ENCODE measurements at places on chromosomes 11 and 22. TPM values are rescaled to one million over a fixed set of nuclear protein-coding genes. Genes with fewer than 3 reads are reported as not detected.
A peak's percentile ranks its signal among the peaks of the same experiment; 100 is the strongest.

- no peak for DNase-seq
Measured at GRCh38 chr11:10895285-10895684, 37.4 kb upstream of the ZBED5 start.

- peak; percentile 87 for DNase-seq
Measured at GRCh38 chr22:37905534-37906363, at the start of gene MICALL1. TSS of gene MICALL1 (plus strand) at chr22:37906297. CDS start at chr22:37906423, 126 bp downstream.

DNA sequence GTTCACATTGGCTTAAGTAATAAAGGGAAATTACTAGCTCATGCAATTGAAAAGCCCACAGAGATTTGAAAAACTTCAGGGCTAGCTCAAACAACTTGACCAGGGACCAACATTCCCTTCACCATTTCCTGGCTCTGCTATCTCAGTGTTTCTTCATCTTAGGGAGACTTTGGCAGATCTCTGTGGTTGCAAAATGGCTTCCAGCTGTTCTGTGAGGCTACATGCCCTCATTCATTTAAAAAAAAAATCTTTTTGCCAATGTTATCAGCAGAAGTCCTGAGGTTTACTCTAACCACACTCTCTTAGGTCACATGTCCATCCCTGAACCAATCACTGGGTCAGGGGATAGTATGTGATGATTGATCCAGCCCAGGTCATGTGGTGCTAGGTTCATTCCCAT lies 13.9 kb upstream of the RASSF10 start:
- no peak for DNase-seq

DNA sequence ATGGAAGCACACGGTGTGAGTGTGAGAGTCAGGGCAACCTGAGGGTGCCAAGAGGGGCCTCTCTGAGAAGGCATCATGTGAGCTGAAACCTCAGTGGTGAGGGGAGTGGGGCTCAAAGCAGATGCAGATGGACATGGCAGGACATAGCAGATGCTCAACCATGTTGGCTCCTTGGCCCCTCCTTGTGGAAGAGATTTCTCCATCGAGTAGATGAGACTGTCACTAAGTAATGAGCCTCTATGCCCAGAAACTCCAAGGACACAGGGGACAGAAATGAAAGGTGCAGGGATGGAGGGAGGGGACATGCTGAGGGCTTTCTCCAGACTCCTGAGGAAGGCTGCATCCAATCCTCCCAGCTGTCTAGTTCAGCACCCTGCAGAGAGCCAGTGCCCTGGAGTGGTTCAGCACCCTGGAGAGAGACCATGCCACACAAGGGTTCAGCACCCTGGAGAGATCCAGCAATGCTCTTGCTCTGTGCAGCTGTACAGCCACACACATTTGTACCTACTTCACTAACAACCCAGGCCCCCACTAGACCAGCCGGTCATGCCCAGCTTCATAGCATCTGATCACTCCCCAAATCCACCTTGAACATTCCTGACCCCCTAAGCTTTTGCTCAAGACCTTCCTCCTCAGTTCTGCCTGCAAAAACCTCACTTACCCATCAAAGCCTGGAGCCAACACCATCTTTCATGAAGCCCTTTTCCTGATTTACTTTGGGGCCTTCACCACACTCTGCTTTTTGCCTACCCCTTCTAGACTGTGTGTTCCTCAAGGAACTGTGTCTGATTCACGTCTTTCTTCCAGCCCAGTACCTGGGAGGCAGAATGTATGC lies 252.0 kb downstream of the CTTN start:
- DNase-seq: peak; percentile 63

GRCh38 chr11:13168271-13168670 lies 109.3 kb upstream of the BMAL1 start:
- no peak for DNase-seq

DNA sequence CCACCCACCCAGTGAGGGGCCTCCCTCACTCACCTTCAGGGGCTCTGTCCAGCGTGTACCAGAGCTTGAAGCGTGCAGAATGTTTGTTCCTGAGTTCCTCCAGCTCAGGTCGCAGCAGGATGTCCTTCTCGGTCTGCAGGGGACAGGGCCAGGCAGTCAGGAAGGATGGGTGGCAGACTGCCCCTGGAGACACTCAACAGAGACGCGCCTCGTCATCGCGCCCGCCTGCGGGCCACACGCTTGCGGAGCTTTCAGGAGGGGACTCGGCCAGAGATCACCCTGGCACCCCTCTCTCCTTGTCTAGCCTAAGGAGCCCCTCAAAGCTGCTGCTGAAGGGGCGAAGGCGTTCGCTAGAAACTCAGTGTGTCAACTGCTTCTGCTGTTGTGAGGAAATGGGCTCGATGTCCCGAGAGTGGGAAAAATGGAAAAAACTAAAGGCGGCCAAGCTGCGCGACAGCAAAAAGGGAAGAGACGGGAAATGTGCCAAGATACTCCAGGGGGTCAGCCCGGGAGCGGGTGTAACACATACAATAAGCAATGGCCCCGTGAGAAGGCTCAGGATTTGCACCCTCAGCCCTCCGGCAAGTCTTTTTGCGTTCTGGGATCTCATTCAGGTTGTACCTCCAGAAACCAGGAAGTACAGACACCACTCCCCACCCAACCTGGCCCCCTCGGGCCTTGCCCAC lies 9.2 kb upstream of the POLDIP3 start:
- no peak for DNase-seq

DNA sequence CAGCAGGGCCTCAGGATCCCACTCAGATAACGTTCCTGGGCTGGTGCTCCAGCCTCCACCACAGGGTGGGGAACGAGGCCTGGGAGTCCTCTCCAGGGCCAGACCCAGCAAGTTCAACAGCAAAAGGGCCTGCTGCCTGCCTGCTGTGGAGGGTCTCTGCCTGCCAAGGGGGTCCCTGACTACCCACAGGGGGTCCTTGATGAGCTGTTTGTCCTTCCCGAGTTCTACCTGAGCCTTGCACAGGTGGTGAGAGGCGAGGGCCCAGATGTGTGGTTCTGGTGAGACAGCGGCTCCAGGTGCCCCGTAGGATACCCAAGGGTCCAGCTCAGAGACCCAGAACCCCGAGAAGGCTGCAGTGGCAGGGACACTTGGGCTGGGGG lies 4.4 kb downstream of the DUSP8 start:
- DNase-seq: no peak

DNA sequence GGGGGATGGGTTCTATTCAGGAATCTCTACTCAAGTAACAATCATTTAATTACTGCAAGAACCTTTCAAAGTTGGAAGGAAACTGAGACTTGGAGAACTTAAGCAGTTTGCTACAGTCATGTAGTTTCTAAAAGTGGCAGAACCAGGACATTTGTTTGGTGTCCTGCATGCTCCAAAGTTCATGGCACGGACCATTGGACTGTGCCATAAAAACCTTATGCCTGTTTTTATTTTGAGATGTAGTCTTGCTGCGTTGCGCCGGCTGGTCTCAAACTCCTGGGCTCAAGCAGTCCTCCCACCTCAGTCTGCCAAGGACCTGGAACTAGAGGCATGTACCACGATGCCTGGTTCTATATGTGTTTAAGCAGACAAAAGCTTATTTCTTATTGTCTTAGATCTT lies 18.6 kb upstream of the AIFM3 start:
- no peak for DNase-seq

Gene ME3
- total RNA-seq: 29.8 TPM

Gene FGF4
- total RNA-seq: not detected

Data from left ventricle myocardium superior (tissue), 1 donor.